Stimulated activated CD4-positive, alpha-beta T cell treated with anti-CD3 and anti-CD28 coated beads, Interleukin-12 subunit alpha, Interleukin-12 subunit beta, amount 100 ng/mL, for 24 hours (primary cell): ENCODE measurements at places on chromosomes 5 and 9.

GRCh38 chr5:100694100-100694499 lies 158.9 kb downstream of the FAM174A start:
- DNase-seq: no peak

GRCh38 chr9:98983295-98984268 lies 39.9 kb downstream of the COL15A1 start:
- DNase-seq: no peak

DNA sequence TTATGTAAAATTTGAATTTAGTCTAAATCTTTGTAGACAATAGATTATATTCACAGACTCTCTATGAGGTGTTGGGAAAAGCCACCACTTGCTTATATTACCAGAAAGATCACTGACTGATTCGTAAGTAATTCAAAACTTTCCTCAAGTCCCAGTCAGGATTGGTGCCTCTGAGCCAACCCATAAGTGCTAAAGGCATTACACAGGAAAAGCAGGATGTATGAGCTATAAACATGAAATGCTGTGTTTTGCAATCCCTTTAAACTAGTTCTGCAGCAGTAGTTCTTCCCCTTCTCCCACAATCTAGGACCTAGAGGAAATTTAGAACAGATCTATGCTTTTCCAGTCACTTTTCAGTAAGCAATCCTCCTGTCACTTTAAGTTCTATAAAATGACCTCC lies 48.0 kb downstream of the SHLD3 start:
- DNase-seq: no peak

GRCh38 chr5:138927979-138928378 lies 52.8 kb upstream of the LRRTM2 start:
- no peak for DNase-seq

DNA sequence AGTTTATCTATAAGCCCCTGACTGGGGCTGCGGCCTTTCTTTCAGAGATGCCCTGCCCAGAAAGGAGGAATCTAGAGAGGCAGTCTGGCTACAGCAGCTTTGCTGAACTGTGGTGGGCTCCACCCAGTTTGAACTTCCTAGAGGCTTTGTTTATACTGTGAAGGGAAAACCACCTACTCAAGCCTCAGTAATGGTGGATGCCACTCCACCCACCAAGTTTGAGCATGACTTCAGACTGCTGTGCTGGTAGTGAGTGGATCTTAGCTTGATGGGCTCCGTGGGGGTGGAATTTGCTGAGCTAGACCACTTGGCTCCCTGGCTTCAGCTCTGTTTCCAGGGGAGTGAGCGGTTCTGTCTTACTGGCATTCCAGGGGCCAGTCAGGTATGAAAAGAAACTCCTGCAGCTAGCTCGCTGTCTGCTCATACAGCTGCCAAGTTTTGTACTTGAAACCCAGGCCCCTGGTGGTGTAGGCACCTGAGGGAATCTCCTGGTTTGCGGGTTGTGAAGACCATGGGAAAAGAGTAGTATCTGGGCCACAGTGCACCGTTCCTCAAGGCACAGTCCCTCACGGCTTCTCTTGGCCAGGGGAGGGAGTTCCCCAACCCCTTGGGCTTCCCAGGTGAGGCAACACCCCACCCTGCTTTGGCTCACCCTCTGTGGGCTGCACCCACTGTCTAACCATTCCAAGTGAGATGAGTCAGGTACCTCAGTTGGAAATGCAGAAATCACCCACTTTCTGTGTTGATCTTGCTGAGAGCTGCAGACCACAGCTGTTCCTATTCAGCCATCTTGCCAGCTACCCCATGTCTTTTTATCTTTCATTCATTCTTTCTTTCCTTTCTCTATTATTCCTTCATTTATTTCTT lies 211.8 kb upstream of the C9orf72 start:
- peak; percentile 9 for DNase-seq

DNA sequence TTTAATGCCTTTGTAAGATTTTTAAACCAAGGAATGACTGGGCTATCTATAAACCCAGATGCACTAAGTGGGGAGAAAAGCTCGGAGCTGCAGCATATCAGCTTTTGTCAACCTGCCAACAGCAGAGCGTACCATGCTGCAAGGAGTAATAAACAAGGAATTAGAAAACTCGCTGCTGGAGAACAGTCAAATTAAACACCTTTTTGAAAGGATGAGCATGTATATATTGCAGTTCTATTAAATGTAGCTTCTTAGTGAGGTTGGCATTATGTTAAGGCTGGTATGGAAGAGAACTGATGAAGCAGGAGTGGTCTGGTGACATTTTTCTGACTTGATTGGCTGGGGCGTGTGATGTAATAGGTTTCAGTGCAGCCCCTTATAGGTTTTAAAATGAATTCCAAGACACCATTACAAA lies 74.7 kb downstream of the PIK3R1 start:
- no peak for DNase-seq

DNA sequence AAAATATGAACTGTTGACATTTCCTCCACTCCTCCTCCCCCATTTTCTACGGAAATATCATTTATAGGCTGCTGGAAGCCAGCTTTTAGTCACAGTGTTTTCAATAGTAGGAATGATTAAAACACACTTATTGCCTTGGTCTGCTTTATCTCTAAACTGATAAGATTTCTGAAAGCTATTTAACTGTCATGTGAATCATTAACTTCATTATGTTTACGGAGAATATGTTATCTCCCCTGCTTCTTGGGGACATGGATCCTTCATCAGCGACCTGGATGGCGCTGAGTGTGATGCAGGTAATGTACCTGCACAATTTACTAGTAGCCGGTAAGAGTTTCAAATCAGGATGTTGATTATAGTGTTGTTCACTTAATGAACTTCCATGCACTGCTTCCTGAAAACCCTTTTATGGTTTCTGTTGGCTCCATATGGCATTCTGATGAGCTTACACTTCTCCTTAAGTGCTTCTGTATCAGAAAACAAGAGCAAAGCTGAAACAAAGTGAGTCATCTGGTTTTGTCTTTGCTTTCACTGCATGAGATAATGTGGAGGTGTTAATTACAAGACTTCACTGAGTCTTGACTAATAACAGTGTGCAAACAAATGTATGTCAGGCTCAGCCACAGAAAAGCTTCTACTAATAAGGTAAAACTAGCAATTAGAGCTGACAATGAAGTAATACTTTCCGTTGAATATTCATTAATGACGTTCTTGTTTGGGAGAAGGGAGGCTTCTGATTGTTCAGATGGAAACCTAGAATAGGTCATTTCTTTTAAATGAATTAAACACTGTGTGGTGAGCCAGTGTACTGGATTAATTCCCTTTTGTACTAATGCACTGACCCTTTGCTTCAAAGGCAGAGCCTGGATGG lies 162.4 kb upstream of the ZNF608 start:
- DNase-seq: no peak

DNA sequence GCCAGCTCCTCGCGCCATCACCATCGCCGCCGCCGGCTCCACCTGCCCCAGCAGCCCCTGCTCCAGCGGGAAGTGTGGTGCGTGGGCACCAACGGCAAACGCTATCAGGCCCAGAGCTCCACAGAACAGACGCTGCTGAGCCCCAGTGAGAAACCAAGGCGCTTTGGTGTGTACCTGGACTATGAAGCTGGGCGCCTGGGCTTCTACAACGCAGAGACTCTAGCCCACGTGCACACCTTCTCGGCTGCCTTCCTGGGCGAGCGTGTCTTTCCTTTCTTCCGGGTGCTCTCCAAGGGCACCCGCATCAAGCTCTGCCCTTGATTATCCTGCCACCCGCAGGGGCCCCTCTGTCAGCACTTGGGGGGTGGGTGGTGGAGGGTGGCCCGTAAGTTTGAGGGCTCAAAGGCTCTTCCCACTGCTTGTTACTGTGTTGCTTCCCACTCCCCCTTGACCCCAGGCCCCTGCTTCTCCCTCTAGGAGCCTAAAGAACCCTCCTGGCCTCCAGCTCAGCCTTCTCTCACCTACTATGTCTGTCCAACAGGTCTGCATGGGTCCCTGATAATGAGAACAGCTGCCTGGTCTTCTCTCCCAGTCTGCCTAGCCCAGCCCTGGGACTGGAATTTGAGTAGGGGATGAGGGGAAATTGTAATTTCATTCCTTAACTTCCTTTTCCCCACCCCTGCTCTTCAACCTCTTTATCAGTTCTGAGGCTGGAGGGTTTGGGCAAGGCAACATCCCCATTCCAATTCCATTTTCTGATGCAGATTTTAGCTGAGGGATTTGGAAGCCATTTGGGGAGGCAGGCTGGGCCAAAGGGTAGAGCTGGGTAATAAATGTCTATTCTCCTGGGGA lies 9.0 kb downstream of the RACK1 start:
- no peak for DNase-seq

DNA sequence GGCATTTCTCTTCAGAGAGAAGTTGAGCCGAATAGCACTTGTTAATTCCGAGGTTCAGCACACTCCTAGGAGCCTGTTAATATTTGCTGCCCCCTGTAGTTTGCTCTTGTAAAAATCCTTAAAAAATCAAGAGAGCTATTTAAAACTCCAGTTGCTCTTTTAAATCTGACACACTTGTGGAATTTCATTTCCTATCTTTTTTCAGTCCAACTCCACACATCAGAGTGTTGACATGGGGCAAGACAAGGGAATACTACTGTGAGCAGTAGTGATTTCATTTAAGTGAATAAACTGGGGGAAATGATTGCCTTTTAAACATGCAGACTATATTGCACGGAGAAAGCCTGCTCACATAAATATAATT lies 1096.3 kb upstream of the DMAC1 start:
- no peak for DNase-seq

DNA sequence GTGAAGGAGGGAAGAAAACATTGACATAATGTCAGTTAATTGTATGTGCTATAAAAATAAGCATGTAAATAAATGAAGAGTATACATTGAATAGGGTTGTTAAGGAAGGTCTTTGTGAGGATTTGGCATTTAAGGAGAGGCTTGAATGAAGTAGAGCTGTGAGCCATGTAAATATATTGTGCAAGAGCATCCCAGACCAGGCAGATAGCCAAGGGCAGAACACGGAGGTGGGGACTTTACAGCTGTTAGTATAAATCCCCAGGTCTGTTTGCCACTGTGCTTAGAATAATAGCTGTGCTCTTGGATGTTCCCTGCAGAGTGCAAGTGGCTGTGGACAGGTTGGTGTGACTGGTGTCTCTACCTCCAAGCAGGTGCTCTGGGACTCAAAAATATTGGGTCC lies 211.7 kb downstream of the LRRC70 start:
- DNase-seq: no peak

GRCh38 chr9:1804128-1804865 lies 210.8 kb upstream of the SMARCA2 start:
- no peak for DNase-seq

DNA sequence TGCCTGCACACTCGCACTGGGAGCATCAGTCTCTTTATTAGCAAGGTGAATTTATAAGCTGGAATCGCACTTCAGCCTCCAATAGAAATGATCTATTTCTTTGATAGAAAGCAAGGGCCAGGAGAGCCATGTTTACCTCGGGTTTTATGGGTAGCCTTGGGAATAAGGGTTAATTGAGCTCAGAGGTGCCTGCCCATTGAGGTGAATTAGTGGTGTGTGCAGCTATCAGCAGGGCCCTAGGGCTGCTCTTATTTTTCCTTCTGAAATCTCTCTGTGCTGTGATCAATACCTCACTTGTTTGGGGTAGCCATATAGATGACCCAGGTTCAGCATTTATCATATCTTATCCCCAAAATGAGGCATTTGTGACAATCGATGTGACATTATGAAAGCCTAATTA lies 297.8 kb downstream of the EBF1 start:
- no peak for DNase-seq

- DNase-seq: no peak
Observed at GRCh38 chr5:121430538-121430937, 421.1 kb upstream of the FTMT start.

DNA sequence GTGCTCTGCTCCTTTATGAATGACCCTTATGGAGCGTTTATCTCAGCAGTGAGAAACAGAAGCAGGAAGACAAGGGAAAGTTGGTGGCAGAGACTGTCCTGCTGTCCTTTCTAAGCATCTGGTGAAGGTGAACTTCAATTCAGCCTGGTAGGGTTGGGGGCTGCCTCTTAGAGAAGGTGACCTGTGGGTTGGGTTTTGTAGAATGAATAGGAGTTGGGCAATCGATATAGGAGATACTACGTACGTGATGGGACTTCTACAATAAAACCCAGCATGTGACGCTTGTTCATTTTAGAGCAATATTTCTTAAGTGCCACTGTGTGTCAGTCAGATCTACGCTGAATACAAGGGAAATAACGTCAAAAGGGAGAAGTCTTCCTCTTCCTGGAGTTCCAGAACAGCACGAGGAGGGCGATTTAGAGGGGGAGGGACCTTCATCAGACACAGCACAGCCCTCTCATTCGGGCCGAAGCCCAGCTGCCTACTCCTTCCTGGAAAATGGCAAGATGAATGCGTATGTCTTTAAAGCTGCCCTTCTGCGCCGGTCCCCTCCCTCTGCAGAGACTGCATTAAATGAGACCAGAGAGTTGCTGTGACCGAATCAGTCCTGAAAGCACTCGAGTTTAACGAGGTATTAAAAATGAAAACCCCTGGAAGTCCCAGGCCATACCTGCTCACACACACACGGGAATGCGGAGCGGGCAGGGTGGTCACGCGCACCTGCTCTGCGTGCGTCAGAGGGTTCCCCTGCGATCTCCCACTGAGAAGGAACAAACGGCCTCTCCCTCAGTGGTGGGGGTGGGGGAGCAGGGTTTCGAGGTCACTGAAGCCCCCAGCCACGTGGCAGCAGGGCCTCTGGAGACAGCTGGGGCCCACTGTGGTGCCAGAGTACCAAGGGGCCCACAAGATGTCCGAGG lies 85.3 kb upstream of the SARDH start:
- DNase-seq: no peak

GRCh38 chr9:129414377-129414992 lies 206.4 kb downstream of the C9orf50 start:
- no peak for DNase-seq

GRCh38 chr5:95673081-95673480 lies 9.7 kb downstream of the SPATA9 start:
- DNase-seq: no peak

- DNase-seq: no peak
Observed at GRCh38 chr5:36712706-36713105, 106.3 kb downstream of the SLC1A3 start.
